ENCODE measurements at places on chromosomes 6 and 20.

GRCh38 chr20:10982692-10983091 lies 308.9 kb upstream of the JAG1 start:
- DNase-seq = no peak

- DNase-seq = no peak
These were observed 183.8 kb downstream of the PLCB1 start for GRCh38 chr20:8315639-8316573.

DNA sequence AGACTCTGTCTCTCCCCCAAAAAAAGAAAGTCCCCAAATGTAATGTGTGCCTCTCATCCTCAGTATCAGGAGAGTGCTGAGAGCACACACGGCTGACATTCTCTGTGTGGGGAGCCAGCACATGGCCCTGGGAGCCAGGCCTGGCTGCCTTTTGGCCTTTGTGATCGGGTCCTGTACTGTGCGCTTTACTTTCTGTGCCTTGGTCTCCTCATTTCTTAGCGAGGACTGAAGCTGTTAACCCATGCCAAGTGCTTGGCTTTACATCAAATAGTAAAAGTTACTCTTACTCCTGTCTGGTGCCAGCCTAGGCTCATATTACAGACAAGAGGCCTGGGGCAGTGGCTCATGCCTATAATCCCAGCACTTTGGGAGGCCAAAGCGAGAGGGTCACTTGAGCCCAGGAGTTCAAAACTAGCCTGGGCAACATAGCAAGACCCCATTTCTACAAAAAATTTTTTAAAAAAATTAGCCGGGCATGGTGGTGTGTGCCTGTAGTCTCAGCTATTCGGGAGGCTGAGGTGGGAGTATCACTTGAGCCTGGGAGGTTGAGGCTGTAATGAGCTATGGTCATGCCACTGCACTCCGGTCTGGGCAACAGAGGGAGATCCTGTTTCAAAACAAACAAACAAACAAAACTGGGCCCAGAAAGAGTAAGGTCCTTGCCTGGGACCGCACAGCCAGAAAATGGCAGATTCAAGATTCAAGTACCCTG lies 50.3 kb downstream of the SNAI1 start:
- no peak for DNase-seq

GRCh38 chr6:21331235-21331634 lies 262.3 kb upstream of the SOX4 start:
- DNase-seq = no peak

DNA sequence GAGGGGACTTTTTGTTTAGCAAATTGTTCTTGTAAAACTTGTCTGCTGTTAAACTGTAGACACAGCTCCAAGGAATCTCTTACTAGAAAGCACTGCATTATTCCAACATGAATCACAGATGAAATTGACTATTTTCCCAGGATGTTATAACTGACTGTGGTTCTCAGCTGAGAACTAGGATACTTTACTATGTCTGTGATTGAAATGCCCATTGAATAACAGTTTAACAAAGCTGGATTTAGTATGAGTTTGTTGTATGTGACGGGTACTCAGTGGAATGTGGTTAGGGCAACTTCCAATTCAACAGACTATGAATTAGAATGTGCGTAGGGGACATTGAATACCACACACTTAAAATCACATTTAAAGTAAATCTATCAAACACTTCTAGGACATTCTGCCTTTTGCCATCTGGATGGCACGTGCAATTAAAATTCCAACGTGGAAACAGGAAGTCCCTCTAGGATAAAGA lies 193.4 kb upstream of the PREP start:
- DNase-seq = no peak

GRCh38 chr6:99933129-99933528 lies 60.9 kb downstream of the MCHR2 start:
- DNase-seq = no peak

GRCh38 chr6:41722969-41723529 lies 12.4 kb downstream of the TFEB start:
- DNase-seq = no peak

- no peak for DNase-seq
These were observed 8.9 kb upstream of the QKI start for GRCh38 chr6:163405412-163406309.

DNA sequence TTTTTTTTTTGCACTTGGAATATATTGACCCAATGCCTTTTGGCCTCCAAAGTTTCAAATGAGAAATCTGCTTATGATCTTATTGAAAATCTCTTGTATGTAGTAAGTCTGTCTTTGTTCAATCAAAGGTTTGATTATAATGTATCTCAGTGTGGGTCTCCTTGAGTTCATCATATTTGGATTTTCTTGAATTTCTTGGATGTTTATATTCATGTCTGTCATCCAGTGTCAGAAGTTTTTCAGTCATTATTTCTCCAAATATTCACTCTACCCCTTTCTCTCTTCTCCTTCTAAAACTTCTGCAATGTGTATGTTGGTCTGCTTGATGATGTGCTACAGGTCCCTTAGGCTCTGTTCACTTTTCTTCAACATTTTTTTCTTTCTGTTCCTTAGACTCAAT lies 95.9 kb upstream of the PTPRK start:
- DNase-seq = no peak

DNA sequence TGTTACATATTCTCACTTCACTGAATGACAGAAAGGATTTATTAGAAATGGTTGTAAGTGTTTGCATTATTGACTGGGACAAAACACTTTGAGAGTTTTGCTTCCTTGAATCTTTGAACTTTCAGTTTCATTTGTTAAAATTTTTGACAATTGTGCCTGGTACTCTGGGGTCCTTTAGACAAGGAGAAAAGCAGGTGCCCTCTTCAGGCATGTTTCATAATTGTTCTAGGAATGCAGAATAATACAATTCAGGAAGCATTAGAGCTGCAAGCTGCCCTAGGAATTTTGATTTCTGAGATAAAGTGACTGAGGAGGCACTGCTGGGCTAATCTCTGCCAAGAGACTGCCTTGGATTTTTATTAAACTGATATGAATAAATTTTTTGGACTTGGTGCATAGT lies 49.7 kb downstream of the TOP1 start:
- no peak for DNase-seq

- no peak for DNase-seq
These were observed 55.2 kb upstream of the TAGAP start for GRCh38 chr6:159099961-159100360.

- no peak for DNase-seq
These were observed 34.5 kb downstream of the BMP7 start for GRCh38 chr20:57231951-57232428.

DNA sequence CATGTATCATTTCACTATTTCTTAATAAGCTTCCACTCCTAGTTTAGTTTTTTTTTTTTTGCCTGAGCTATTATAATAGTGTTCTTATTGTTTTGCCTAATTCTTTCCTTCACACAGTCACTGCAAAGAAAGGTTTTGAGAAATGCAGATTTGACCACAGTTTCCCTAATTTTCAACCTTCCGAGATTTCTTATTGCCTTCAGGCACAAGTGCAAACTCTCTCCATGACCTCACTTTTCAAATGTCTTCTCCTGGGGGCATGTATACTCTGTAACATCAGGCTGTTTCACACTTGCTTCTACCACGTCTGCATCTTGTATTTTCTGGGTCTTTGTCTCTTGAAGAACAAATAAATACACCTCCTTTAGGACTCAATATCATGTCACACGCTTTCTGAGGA lies 339.0 kb upstream of the CITED2 start:
- DNase-seq = no peak

- no peak for DNase-seq
These were observed 67.4 kb downstream of the ALDH8A1 start for GRCh38 chr6:134882426-134883038.

DNA sequence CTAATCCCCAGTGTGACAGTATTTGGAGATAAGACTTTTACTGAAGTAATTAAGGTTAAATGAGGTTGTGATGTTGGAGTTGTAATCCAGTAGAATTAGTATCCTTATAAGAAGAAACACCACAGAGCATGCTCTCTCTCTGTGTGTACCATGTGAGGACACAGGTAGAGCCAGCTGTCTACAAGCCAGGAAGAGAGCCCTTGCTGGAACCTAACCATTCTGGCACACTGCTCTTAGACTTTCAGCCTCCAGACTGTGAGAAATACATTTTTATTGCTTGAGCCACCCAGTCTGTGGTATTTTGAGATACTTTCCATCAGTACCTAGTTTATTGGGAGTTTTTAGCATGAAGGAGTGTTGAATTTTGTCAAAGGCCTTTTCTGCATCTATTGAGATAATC lies 110.2 kb downstream of the PHF3 start:
- DNase-seq = no peak

- DNase-seq = no peak
These were observed 25.6 kb downstream of the CDH22 start for GRCh38 chr20:46282669-46283068.

All from activated naive CD4-positive, alpha-beta T cell (primary cell).